ENCODE measurements at places on chromosomes 11 and 22. TPM values are rescaled to one million over a fixed set of nuclear protein-coding genes. Genes with fewer than 3 reads are reported as not detected.

GRCh38 chr11:59040607-59041006 is 45.5 kb upstream of the GLYATL1B start:
- H3K36me3 ChIP-seq: no peaks in the 10 kb centered on the region
- no peak overlapping the region for H3K27ac ChIP-seq
- no peaks in the 10 kb centered on the region for H3K4me1 ChIP-seq
- H3K4me3 ChIP-seq: no peak overlapping the region

GRCh38 chr11:86876716-86877234 is 76.4 kb downstream of the PRSS23 start:
- H3K36me3 ChIP-seq: no peaks in the 10 kb centered on the region
- no peak overlapping the region for H3K27ac ChIP-seq
- peaks cover 8% of the 10 kb centered on the region for H3K4me1 ChIP-seq
- no peak overlapping the region for H3K4me3 ChIP-seq

DNA sequence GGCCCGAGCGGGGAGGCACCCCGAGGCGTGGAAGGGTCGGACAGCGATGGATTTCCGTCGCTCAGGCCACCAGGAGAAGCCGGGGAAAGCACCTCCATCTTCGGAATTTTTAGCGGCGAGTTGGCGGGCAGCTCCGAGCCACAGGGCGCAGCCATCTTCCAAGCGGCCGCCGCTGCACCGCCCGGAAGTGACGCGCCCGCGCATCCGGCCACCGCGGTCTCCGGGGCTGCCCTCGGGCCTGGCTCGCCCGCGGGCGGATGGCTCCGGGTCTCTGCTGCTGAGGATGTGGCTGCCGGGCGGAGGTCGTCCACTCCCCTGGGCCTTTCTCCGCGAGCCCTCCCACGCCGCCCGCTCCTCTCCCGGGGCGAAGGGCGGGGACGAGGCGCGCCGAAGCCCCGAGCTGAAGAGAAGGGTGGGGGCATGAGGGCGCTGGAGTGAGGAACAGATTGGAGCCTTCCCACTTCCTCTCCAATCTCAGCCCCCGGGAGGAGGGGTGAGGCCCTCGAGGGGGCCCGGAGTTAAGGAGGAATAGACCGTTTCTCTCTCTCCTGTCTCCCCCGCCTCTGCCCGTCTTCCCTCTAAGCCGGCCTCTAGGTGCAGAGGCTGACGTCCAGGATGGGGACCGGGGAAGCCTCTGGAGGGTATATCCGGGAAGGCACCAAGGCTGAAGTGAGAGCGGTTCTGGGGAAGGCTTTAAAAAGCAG is at the start of gene MSANTD2:
Gene MSANTD2 (minus strand): TSS at position 181 of the 704 bp plus-strand sequence. CDS start 26 bp downstream, at position 155.
- H3K27ac ChIP-seq: peak within 1 kb of the TSS; percentile 99
- peak within 1 kb of the TSS; percentile 97 for H3K4me3 ChIP-seq
- H3K27me3 ChIP-seq: no peaks in the 10 kb centered on the region

DNA sequence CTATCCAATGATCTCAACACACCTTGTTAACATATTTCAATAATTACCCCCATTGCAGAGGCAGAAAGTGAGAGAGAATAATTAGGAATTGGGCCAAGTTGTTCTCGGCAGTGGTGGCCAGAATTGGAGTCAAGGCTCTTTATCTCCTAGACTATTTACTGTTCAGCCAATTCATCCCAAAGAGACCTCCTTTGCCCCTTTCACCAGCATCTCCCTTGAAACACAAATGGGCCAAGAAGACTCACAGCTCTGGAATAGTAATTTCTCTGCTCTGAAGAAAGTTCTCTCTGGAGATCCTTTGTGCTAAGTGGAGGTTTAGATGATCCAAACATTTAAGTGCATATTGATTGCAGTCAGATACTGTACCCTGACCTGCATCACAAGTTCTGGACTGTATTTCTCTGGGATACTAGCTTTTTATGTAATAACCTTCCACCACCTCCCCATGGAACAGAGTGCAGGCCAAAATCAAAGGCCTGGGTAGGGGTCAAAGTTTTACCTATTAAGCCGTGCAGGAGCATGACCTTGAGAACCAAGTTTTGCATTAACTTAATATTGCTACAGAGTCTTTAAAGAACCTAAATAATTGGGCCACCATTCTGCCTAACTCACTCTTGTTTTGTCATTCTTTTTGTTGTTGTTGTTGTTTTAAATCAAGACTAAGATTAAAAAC is 19.6 kb upstream of the CADM1 start:
- no peaks in the 10 kb centered on the region for H3K4me1 ChIP-seq
- H3K27me3 ChIP-seq: peaks cover 6% of the 10 kb centered on the region
- H3K36me3 ChIP-seq: no peaks in the 10 kb centered on the region

DNA sequence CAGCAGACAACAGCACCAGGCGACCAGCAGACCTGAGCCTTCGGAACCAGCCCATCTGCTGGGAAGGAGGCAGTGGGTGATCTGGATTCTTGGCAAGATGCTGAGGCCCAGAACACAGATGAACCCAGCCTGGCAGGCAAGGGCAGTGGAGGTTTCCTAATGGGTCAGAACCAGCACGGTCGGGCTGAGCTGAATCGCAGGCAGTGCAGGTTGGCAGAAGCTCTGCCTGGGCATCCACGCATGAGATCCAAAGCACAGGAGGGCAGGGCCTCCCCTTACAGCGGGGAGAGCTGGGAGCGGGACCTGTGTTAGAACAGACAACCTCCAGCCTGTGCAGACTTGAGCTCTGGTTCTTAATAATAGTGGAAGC is 47.5 kb downstream of the DSCAML1 start:
- no peaks in the 10 kb centered on the region for H3K36me3 ChIP-seq
- DNase-seq: no peak
- no peaks in the 10 kb centered on the region for H3K4me1 ChIP-seq
- H3K4me3 ChIP-seq: no peak overlapping the region
- peaks cover 12% of the 10 kb centered on the region for H3K27me3 ChIP-seq
- H3K27ac ChIP-seq: no peak overlapping the region

- H3K36me3 ChIP-seq: no peaks in the 10 kb centered on the region
- no peaks in the 10 kb centered on the region for H3K4me1 ChIP-seq
- H3K4me3 ChIP-seq: no peak overlapping the region
- no peaks in the 10 kb centered on the region for H3K27me3 ChIP-seq
- no peak overlapping the region for H3K27ac ChIP-seq
These were observed 157.9 kb upstream of the CARD18 start for GRCh38 chr11:105297463-105297862.

GRCh38 chr11:59719556-59719955 is 5.9 kb upstream of the OR10V1 start:
- no peak overlapping the region for H3K27ac ChIP-seq
- H3K27me3 ChIP-seq: peaks cover 56% of the 10 kb centered on the region
- H3K36me3 ChIP-seq: no peaks in the 10 kb centered on the region
- no peak for DNase-seq

DNA sequence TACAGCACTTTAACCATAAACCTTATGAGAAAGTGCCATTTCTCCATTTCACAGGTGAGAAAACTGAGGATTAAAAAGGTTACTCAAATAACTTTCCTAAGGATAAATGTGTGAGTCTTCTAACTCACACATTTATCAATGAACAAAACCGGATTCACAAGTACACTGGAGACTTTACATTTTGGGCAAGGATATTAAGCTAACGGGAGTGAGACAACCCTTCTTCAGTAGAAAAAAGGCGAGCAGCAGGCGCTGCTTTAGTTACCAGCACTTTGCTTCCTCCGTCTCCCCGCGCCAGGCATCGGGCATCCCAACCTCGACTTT is 356 bp upstream of the TTC12 start:
- no peaks in the 10 kb centered on the region for H3K27me3 ChIP-seq
- H3K4me3 ChIP-seq: no peak overlapping the region
- DNase-seq: no peak
- H3K4me1 ChIP-seq: no peaks in the 10 kb centered on the region
- H3K27ac ChIP-seq: no peak overlapping the region

- DNase-seq: no peak
- H3K27ac ChIP-seq: no peak overlapping the region
- H3K4me1 ChIP-seq: no peaks in the 10 kb centered on the region
- H3K27me3 ChIP-seq: no peaks in the 10 kb centered on the region
- peaks cover 62% of the 10 kb centered on the region for H3K36me3 ChIP-seq
- H3K4me3 ChIP-seq: no peak overlapping the region
These were observed 14.7 kb downstream of the PHRF1 start for GRCh38 chr11:590997-591396.

GRCh38 chr11:36431429-36432092 is 78.5 kb downstream of the TRAF6 start:
- no peaks in the 10 kb centered on the region for H3K4me1 ChIP-seq
- DNase-seq: no peak
- no peak overlapping the region for H3K4me3 ChIP-seq
- H3K27me3 ChIP-seq: no peaks in the 10 kb centered on the region
- H3K36me3 ChIP-seq: peaks cover 23% of the 10 kb centered on the region
- no peak overlapping the region for H3K27ac ChIP-seq

GRCh38 chr11:44057340-44057739 is 8.7 kb upstream of the ACCS start:
- H3K4me1 ChIP-seq: no peaks in the 10 kb centered on the region
- DNase-seq: no peak
- H3K27ac ChIP-seq: no peak overlapping the region
- no peaks in the 10 kb centered on the region for H3K27me3 ChIP-seq
- no peaks in the 10 kb centered on the region for H3K36me3 ChIP-seq

DNA sequence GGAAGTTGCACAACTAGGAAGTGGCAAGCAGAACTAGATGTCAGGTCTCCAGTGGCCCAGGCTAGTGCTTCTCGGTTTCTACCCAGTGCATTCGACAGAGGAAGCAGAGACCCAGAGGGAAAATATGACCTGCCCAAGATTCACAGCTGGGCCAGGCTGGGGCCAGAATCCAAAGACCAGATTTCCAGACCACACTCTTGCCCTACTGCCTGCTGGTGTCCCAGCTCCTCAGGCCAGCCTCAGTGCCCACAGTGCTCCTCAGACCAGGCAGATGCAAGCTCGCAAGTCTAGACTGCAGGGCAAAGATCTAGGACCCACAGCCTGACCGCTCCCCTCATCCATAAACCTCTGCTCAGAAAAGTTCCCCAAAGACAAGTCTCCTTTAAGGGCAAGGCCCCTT is 262.6 kb downstream of the BUD13 start:
- H3K27ac ChIP-seq: no peak overlapping the region
- DNase-seq: no peak
- H3K36me3 ChIP-seq: no peaks in the 10 kb centered on the region
- H3K4me1 ChIP-seq: no peaks in the 10 kb centered on the region

- no peak overlapping the region for H3K27ac ChIP-seq
- no peak for DNase-seq
- no peak overlapping the region for H3K4me3 ChIP-seq
- peaks cover 26% of the 10 kb centered on the region for H3K36me3 ChIP-seq
- no peaks in the 10 kb centered on the region for H3K4me1 ChIP-seq
These were observed 115.9 kb downstream of the ATM start for GRCh38 chr11:108338750-108339149.

DNA sequence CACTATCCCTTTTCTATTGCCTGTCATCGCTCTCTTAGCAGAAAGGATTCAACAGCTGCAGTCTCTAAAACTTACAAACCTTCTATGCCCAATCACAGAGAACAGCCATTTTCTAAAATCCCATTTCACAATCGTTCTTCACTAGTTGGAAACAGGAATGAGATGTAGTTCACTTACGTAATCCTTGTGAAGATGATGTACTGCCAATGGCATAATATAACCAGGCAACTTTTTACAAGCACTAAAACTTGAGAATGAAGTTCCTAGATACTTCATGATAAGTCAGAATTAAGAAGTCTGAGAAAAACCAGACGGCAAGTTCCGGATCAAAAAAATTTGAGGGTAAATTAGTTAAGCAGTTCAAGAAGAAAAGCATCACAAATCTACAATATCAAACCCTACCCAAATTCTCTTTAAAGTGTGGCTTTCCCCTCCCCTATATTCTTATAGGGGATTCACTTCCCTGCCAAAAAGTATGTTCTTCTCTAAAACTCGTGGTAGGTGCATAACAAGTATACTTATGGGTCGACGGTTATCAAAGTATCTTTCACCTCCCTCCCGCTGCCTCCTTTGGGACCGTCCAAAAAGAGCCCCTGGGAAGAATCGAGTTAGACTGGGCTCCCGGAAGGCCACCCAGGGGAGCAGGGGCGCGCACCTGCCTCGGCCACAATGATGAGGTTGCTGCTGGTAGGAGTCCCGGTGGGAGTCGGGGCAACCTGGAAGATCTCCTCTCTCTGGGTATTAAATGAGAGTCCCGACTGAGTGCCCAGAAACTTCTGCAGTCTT is 666 bp downstream of the MSANTD4 start:
- H3K27me3 ChIP-seq: no peaks in the 10 kb centered on the region
- peak; percentile 46 for DNase-seq
- H3K36me3 ChIP-seq: no peaks in the 10 kb centered on the region
- peak overlapping the region; percentile 51 for H3K27ac ChIP-seq
- peaks cover 10% of the 10 kb centered on the region for H3K4me1 ChIP-seq

- no peak overlapping the region for H3K27ac ChIP-seq
- no peak overlapping the region for H3K4me3 ChIP-seq
- no peaks in the 10 kb centered on the region for H3K27me3 ChIP-seq
These were observed 40.0 kb upstream of the PTH start for GRCh38 chr11:13535819-13536218.

DNA sequence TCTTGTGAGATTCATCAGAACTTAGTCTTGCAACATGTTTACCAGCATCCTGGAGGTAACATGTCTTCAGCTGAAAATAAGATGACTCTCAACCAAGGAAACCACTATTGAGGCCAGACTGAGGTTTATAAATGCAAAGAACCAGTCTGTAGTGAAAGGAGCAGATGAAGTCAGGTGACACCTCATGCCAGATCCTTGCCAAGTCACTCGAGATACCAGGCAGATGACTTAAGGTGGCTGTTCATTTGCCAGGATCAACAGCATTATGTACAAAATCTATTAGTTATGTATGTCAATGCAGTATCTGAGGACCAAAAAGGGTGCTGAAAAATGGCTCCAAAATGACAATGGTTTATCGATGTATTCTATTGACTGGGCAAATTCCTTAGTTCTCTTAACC is 100.0 kb upstream of the SOX6 start:
- H3K4me3 ChIP-seq: no peak overlapping the region
- no peaks in the 10 kb centered on the region for H3K36me3 ChIP-seq
- H3K4me1 ChIP-seq: no peaks in the 10 kb centered on the region
- DNase-seq: no peak
- no peak overlapping the region for H3K27ac ChIP-seq

DNA sequence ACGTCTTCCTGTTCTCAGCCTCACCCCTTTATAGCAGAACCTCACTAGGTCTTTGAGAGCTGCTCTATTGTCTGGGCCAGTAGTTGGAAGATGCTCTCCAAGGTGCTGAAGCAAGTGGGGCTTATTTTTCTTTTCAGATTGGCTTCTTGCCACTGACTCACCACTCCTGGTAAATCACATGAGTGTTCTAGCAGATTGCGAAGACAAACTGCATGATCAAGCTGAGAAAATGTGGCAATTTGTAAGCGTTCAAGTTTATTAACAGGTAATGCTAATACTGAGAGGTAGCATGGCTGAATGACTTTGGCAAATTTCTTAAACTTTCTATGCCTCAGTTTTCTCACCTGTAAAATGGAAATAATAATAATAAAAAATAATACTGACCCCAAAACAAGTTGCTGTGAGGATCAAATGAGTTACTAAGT is 59.2 kb downstream of the CACNG2 start:
- H3K4me1 ChIP-seq: peaks cover 8% of the 10 kb centered on the region
- peak; percentile 87 for DNase-seq
- no peaks in the 10 kb centered on the region for H3K36me3 ChIP-seq
- peaks cover 43% of the 10 kb centered on the region for H3K27me3 ChIP-seq

GRCh38 chr11:79949574-79949973 is 508.7 kb upstream of the TENM4 start:
- no peaks in the 10 kb centered on the region for H3K36me3 ChIP-seq
- H3K27ac ChIP-seq: no peak overlapping the region
- no peak overlapping the region for H3K4me3 ChIP-seq
- no peaks in the 10 kb centered on the region for H3K4me1 ChIP-seq

The MS4A6A gene
- not detected for total RNA-seq

The ANKK1 gene
- 0.43 TPM for total RNA-seq

The APOBEC3G gene
- total RNA-seq: 2.5 TPM

The DEFB131B gene
- total RNA-seq: not detected

The CARD16 gene
- 8.0 TPM for total RNA-seq

The OR56A1 gene
- not detected for total RNA-seq

The AMPD3 gene
- 0.42 TPM for total RNA-seq

The OR5P2 gene
- not detected for total RNA-seq

The OR2AG2 gene
- total RNA-seq: not detected

The KCNC1 gene
- total RNA-seq: 0.13 TPM

The KCNQ1 gene
- total RNA-seq: not detected

The SMC1B gene
- total RNA-seq: not detected

Measured in A673 (cell line).